ENCODE measurements at places on chromosomes 5 and 9. TPM values are rescaled to one million over a fixed set of nuclear protein-coding genes. Genes with fewer than 3 reads are reported as not detected.

- no peaks in the 10 kb centered on the region for H3K36me3 ChIP-seq
- no peaks in the 10 kb centered on the region for H3K4me1 ChIP-seq
- H3K27me3 ChIP-seq, result no peaks in the 10 kb centered on the region
- no peak for DNase-seq
Measured at GRCh38 chr5:41338136-41338675, 124.9 kb upstream of the C6 start.

- peaks cover 10% of the 10 kb centered on the region for H3K36me3 ChIP-seq
- DNase-seq, result no peak
- H3K4me1 ChIP-seq, result peaks cover 3% of the 10 kb centered on the region
- H3K27me3 ChIP-seq, result peaks cover 57% of the 10 kb centered on the region
- H3K4me3 ChIP-seq, result no peak overlapping the region
- no peak overlapping the region for H3K27ac ChIP-seq
Measured at GRCh38 chr9:86941197-86941596, 6.1 kb downstream of the GAS1 start.

DNA sequence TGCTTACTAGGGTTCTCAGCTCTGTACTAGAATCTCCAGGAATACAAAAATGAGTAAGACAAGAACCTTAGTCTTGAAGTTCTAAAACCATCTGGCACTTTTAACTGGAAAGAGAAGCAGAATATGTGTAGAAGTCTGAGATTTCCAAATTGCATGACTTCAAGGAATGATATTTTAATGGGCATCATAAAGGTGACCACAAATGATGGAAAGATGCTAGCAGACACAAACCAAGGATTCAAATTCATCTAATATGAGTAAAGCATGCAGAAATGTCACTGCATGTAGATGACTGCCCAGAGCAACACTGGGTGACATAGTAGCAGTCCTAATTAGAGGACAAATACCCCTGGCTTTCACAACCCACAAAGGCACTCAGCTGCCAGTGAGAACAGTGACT lies 117.2 kb downstream of the RPS23 start:
- no peaks in the 10 kb centered on the region for H3K36me3 ChIP-seq
- no peaks in the 10 kb centered on the region for H3K27me3 ChIP-seq
- no peak overlapping the region for H3K4me3 ChIP-seq
- DNase-seq, result no peak

Gene PLAC8L1
- total RNA-seq, result not detected

Gene SLC25A2
- total RNA-seq, result 2.2 TPM

Gene C9orf40
- total RNA-seq, result 15.1 TPM
